ENCODE measurements at places on chromosomes 2 and 18.

DNA sequence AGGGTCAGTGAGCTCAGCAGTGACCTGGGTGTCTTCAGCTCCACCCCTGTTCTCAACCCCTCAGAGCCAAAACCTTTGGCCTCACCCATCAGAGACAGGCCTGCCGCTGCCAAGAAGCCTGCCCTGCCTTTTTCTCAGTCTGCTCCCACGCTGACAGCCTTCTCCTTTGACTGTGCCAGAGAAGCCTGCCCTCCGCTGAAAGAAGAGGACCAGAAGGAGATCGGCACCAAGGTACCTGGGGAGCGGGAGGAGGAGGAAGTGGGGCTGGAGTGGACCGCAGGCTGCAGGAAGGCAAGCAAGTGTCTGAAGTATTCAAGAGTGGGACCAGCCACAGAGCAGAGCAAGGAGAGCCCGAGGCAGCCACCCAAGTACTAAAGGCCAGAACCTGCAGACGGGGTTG lies 33.2 kb downstream of the TOGARAM2 start:
- DNase-seq: no peak

DNA sequence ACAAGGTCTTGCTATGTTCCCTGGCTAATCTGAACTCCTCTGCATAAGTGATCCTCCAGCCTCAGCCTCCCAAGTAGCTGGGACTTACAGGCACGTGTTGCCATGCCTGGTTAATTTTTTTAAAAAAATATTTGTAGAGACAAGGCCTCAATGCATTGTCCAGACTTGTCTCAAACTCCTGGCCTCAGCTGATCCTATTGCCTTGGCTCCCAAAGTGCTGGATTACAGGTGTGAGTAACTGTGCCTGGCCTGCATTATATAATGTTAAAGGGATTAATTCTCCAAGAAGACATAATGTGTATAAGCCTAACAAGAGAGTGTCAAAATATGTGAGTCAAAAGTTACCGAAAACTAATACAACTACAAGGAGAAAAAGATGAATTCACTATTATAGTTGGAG lies 32.2 kb downstream of the BUB1 start:
- no peak for DNase-seq

- DNase-seq: peak; percentile 79
These were observed 139.0 kb downstream of the DDX1 start for GRCh38 chr2:15730545-15731212.

GRCh38 chr18:67211646-67212045 lies 304.9 kb downstream of the DSEL start:
- DNase-seq: peak; percentile 24

DNA sequence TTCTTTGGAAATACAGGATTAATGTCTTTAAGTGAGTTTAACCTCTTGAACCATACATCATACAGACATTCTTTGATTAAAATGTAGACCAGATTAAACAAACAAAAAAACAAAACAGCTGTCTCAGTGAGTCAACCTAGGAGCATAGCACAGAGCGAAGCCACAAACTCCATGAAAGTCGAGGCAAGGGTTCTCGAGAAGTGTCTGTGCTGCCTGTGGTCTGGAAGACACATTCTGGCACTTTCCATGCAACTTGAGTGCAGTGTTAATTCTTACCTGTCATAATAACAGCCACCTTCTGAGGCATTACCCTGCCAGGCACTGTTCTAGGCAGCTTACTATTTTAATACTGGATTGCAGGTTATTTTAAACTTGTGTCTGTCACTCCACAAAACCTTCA lies 435.5 kb upstream of the MMADHC start:
- DNase-seq: peak; percentile 7

DNA sequence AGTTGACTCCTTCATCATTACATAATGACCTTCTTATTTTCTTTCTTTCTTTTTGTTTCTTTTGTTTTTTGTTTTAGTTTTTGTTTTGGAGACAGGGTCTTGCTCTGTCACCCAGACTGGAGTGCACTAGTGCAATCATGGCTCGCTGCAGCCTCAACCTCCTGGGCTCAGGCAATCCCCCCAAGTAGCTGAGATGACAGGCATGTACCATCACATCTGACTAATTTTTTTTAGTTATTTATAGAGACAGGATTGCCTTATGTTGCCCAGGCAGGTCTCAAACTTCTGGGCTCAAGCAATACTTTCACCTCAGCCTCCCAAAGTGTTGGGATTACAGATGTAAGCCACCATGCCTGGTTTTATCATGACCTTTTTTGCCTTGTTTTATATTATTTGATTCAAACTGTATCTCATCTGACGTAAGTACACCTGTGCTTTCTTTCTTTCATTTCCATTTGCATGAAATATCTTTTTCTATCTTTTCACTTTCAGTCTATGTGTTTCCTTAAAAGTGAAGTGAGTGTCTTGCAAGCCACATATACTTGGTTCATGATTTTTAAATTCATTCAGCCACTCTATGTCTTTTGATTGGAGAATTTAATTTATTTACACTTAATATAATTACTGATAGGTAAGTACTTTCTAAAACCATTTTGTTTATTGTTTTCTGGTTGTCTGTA lies 39.1 kb downstream of the SP100 start:
- DNase-seq: no peak

- no peak for DNase-seq
These were observed 180.6 kb downstream of the ZNF521 start for GRCh38 chr18:25171334-25171733.
